Subcutaneous preadipocyte (primary cell): ENCODE measurements at places on chromosomes 6 and 20. TPM values are rescaled to one million over a fixed set of nuclear protein-coding genes. Genes with fewer than 3 reads are reported as not detected.

FAXC gene
- total RNA-seq = 0.20 and 0.37 TPM in 2 replicates

OR2H1 gene
- not detected in 2 replicates for total RNA-seq

ACSS1 gene
- 2.6 and 3.1 TPM in 2 replicates for total RNA-seq

CLPSL2 gene
- not detected in 2 replicates for total RNA-seq

NRSN1 gene
- total RNA-seq = not detected in 2 replicates
